ENCODE measurements at places on chromosomes 4 and X.
A peak's percentile ranks its signal among the peaks of the same experiment; 100 is the strongest.

GRCh38 chr4:184473499-184474262 is 669 bp downstream of the IRF2 start:
- peak; percentile 47 for DNase-seq

GRCh38 chrX:130179579-130180215 is 7.9 kb downstream of the RAB33A start:
- peak; percentile 48 for DNase-seq

DNA sequence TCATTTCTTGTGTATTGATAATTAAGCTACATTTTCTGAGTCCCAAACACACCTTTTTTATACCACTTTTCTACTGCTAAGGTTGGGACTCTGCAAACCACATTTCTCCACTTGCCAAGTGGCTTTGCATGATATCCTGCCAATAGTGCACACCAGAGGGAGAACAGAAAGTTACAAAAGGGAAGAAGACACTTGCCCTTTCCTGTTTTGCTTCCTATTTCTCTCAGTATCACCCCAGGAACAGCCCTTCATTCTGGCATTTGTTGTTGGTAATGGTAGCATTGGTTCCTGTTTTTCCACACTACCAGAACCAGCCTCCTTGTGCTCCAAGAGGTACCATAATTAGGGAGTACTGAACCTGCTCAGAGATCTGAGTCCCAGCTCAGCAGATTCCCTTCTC is 87.1 kb downstream of the HDX start:
- no peak for DNase-seq

- DNase-seq = peak; percentile 76
These were observed 264.3 kb downstream of the NPFFR2 start for GRCh38 chr4:72295966-72296557.

- DNase-seq = no peak
These were observed 3.7 kb upstream of the TEX13D start for GRCh38 chrX:124328765-124329164.

DNA sequence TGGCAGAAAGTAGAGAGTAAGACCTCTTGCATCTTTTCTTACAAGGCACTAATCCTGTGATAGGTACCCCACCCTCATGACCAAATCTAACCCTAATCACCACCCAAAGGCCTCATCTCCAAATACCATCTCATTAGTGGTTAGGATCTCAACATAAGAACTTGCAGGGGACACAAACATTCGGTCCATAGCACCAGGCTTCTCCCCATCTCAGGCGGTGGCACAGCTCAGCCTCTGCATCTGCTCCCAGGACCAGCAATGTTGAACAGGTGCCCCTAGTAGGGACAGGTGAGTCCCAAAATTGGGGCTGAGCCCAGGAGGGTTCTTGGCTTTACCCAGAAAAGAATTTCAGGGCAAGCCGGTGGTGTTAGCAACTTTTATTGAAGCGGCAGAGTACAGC is 8.4 kb upstream of the MRFAP1 start:
- DNase-seq = no peak

Measured in cardiac muscle cell (in vitro differentiated cells and primary cell).